IPS-NIHi11 (cell line): ENCODE measurements at places on chromosomes 16 and 17.

GRCh38 chr17:62966426-62967204 is 580 bp downstream of the TANC2 start:
- peak; percentile 45 for DNase-seq

GRCh38 chr16:53465606-53466280 is 31.5 kb downstream of the RBL2 start:
- no peak for DNase-seq

DNA sequence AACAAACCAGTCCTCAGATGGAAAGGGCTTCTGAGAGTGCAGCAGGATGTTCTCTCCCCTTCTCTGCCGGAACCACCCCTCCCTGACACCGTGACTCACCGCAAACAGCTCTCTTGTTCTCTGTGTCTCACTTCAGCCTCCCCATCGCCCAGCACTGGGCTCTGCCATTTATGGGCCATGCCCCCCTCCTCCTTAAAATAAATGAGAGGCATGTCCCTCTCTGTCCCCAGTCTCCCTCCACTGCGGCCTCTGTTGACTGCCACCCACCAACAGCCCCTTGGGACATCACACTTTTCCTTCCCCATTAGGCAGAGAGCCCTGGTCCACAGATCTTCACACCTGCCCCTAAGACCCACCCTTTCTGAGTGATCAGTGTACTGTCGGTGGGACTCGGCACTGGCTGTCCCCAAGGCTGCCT is 6.3 kb downstream of the CCDC102A start:
- no peak for DNase-seq

GRCh38 chr16:53915452-53916160 is 211.7 kb downstream of the FTO start:
- DNase-seq = peak; percentile 17

DNA sequence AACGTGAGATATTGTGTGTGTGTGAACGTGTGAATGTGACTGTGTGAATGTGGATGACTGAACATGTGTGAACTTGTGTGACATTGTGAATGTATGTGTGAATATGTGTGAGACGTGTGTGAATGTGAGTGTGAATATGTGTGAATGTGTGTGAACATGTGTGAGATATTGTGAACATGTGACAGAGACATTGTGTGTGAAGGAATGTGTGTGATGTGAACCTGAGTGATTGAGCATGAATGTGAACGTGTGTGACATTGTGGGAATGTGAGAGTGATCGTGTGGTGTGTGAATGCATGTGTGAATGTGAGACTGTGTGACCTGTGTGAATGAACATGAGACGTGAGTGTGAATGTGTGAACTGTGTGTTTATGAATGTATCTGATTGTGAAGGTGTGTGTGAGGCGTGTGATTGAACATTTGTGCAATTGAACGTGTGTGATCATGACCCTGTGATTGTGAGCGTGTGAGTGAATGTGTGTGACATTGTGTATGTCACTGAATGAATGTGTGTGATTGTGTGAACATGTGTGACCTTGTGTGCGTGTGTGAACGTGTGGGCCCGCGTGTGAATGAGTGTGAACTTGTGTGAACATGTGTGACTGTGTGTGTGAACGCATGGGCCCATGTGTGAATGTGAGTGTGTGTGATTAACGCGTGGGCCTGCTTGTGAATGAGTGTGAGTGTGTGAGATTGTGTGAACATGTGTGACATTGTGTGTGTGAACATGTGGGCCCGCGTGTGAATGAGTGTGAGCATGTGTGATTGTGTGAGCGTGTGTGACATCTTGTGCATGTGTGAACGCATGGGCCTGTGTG is 23.2 kb upstream of the GSE1 start:
- no peak for DNase-seq

DNA sequence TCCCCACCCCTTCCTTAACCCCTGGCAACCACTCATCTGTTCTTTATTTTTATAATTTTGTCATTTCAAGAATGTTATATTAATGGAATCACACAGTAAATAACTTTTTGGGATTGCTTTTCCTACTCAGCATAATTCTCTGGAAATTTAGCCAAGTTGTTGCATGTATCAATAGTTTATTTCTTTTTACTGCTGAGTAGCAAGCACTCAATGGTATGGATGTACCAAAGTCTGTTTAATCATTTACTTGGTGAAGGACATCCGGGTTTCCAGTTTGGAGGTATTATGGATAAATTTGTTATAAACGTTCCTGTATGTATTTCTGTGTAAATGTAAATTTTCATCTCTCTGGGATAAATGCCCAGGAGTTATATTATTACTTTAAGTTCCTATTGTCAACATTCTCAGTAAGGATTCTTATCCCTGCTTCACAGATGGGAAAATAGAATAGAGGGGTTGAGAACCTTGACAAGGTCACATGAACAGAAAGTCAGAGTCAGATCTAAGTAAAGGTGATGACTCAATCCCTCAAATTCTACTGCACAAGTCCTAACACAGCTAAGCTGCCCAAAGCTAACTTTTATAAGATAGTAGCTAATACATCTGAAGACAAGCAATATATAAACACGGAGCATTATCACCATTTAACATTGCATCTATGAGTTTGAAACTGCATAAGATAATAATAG is 62.4 kb upstream of the MTMR4 start:
- DNase-seq = no peak

- DNase-seq = no peak
Observed at GRCh38 chr17:64261417-64262145, 1.5 kb downstream of the TEX2 start.

- no peak for DNase-seq
Observed at GRCh38 chr16:81310045-81310644, 4.6 kb upstream of the GAN start.

DNA sequence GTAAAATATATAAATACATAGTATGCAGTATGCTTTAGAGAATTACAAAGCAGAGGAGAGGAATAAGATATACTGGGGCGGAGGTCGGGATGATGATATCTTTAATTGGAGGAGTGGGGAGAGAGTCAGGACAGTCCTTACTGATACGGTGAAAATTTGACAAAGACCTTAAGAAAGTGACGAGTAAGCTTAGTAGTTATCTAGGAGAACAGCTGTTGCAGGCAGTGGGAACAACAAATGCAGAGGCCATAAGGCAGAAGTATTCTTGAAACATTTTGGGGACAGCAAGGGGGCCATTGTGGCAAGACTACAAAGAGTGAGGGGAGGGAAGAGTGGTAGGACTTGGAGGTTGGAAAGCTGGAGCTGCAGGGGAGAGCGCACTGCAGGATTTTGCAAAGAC is 22.3 kb upstream of the CDC6 start:
- DNase-seq = no peak

GRCh38 chr17:39238311-39238972 is 12.7 kb upstream of the STAC2 start:
- DNase-seq = no peak

DNA sequence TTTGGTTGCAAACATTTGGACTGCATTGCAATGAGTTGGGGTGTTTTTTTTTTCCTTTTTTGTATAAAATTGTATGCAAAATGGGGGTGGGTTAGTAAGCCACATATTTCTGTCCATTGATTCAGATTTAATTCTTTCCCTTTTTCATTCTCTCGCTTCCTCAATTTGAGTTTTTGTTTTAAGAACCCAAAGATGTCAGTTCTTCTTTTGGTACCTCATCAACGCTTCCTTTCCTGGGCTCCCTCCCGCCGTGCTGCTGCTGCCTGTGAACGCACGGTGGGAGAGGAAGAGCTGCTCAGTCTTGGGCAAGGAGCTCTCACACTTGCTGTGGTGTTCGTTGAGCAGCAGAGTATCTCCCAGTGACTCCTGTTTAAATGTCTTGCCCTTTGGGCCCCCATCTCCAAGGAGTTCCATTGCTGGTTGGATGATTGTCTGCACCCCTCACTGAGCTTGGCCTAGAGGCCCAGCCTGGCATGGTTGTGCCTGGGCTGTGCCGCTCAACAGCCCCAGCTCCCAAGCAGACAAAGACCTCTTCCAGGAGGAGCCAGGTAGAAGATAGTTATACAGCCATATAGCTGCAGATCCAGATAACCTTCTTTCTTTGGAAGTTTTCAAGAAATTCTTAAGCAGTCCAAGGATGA is 13.6 kb downstream of the UBFD1 start:
- no peak for DNase-seq

DNA sequence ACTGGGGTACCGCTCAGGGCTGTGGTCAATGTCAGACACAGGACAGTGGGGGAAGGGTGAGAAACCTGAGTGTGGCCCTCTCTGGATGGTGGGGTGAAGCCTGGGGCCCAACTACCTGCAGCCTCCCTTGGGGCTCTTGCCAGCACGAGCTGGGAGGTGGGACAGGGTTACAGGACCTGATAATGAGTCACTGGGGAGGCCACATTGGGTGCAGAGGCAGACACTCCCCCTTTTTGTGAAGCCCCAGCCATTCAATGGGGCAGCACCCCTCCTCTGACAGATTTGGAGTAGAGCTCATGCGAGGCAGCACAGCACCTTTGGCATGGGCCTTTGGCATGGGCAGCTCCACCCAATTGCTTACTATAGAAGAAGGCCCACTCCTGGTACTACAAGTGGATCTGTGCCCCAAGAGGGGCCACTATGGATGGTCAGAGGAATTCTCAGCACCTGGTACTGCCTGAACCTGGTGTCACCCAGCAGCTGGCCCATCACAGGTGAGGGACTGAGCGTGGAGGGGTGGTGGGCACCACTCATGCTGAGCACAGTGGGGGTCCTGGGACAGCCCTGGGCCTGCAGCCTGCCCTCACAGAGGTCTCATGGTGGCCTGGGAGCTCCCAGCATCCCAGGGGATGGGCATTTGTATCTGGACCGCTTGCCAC is 45.2 kb upstream of the SMPD3 start:
- no peak for DNase-seq

DNA sequence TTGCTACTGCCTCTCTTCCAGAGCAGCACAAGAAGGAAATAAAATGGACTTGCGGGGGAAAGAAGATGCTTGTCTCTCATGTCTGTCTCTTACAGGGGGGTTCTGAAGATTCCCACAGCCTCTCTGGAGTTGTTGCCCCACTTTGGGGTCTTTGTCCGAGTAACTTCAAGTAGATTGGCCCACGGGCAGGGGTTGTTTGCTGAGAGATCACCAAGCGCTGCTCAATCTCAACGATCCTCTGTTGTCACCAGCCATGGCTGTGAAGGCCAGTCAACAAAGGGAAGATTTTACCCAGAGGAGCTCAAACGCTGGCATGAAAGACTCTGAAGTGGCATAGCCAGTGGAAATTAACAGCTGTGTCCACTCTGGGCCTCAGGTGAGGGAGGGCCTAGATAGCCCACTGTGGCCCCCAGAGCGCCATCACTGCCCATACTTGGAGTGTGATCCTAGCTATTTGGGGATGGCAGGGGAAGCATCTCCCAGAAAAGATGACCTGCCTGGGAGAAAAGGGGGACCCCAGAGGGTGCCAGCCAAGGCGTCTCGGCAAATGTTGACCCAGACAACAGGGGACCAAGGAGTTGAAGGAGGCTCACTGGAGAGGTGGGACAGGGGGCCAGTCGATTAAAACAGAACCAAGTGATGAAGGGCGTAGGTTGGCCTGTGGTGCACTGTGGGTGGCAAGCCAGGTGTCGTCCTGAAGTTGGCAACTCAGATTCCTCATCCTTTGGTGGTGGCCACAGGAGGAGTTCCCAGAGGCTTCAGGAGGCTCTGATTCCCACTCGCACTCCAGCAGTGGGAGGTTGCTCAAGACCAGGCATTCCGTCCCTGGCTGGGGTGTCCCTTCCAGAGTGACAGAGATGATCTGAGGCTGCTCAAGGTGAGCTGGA is 28.0 kb downstream of the SLC13A5 start:
- no peak for DNase-seq

- no peak for DNase-seq
Observed at GRCh38 chr17:41586863-41587495, at the start of gene KRT14. TSS of gene KRT14 (minus strand) at chr17:41586895. CDS start at chr17:41586834, 61 bp downstream.

GRCh38 chr17:20026960-20027359 is 17.8 kb downstream of the SPECC1 start:
- DNase-seq = no peak

- no peak for DNase-seq
Observed at GRCh38 chr17:4436846-4437245, 3.1 kb downstream of the SPNS3 start.

- DNase-seq = no peak
Observed at GRCh38 chr17:63579633-63580032, 21.1 kb upstream of the TACO1 start.
